Stimulated activated CD8-positive, alpha-beta memory T cell treated with anti-CD3 and anti-CD28 coated beads, Interleukin-15, amount 100 ng/mL, for 24 hours (primary cell): ENCODE measurements at places on chromosomes 3 and 15.

GRCh38 chr3:168796339-168796738 is 700.6 kb upstream of the GOLIM4 start:
- no peak for DNase-seq

DNA sequence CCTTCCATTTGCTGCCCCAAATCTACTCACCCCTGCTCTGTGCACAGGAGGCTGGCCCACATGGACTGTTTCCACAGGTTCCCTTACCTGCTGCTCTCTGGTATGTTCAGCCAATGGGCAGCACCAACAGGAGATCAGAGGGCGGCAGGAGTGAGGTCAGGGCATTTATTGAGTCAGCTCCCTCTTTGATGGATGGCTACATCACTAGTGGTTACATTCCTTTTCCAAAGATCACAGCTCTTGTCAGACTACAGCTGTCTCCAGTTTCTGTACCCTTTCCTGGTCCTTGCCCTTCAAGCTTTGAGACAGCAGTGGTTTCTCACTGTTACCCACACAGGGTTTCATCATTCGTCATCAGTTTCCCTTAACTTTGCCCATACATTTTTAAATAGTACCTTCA is 325.1 kb downstream of the SUCLG2 start:
- DNase-seq: no peak

- DNase-seq: no peak
Observed at GRCh38 chr3:107650788-107651187, 128.0 kb downstream of the BBX start.

GRCh38 chr3:122033023-122033422 is 11.0 kb upstream of the ILDR1 start:
- DNase-seq: no peak

DNA sequence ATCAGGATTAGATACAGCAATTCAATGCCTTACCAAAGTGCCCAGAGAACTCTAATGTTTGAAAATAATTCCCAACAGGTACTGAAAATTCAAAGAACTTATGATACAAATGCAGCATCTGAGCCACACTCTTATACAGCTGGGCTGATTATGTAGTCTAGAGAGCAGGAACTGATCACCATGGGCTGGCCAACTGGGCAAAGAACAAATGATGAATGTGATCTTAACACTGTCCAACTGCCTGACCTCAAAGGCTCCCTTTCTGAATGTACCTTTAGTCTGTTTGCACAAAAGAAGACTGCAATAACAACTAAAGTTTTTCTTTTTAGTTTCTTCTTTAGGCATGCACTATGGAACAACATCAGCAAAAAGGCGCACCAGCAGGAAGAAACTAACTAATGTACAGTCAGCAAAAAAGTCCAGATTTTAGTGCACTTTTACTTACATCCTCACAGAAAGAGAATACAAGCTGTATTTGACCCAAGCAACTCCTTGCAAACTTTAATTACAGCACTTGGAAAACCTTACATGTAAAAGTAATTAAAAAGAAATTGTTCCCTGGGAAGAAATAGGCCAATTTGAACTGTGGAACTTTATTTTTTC is 1095.1 kb downstream of the IGSF11 start:
- no peak for DNase-seq

DNA sequence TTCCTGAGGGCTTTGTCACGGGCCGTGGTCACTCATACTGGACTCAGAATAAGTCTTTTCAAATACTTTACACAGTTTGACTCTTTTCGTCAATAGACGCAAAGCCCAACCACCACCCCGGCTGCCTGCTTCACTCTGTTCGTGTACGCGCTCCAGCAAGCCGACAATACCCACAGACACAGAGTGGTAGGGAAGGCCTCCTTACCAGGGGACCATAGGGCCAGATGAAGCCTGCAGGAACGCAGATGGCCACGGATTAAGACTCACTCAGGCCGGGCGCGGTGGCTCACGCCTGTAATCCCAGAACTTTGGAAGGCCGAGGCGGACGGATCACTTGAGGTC is 29.7 kb downstream of the EFCAB12 start:
- no peak for DNase-seq

GRCh38 chr15:82763361-82764116 is 42.3 kb downstream of the FSD2 start:
- DNase-seq: no peak

- no peak for DNase-seq
Observed at GRCh38 chr3:54299169-54299935, 177.0 kb downstream of the CACNA2D3 start.

DNA sequence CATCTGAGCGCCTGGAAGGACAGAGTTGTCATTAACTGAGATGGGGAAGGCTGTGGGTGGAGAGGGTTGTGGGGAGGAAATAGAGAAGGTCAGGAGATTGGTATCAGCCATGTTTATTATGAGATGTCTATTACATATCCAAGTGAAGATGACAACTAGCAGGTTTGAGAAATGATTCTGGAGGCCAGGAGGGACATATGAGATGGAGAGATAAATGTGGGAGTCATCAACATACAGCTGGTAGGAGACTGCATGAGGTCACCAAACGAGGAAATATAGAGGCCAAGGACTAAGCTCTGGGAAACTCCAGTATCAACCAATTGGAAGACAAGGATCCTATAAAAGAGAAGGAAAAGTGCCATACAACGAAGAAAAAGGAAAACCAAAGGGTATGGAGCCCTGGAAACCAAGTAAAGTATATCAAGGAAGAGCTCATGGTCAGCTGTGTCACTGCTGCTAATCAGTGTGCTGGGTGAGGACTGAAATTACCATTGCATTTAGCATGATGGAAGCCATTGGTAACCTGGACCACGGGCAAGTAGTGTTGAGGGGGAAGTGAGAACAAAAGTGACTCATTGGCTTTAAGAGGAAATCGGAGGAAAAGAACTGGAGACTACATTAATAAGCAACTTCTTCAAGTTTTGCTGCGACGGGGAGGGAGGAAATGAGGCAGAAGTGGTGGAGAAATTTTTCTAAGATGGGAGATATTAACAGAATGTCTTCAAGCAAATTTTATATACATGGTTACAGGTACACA is 14.0 kb upstream of the UACA start:
- DNase-seq: no peak

GRCh38 chr15:85955501-85956391 is 123.9 kb upstream of the AGBL1 start:
- no peak for DNase-seq

- no peak for DNase-seq
Observed at GRCh38 chr3:30354513-30354912, 251.9 kb upstream of the TGFBR2 start.

DNA sequence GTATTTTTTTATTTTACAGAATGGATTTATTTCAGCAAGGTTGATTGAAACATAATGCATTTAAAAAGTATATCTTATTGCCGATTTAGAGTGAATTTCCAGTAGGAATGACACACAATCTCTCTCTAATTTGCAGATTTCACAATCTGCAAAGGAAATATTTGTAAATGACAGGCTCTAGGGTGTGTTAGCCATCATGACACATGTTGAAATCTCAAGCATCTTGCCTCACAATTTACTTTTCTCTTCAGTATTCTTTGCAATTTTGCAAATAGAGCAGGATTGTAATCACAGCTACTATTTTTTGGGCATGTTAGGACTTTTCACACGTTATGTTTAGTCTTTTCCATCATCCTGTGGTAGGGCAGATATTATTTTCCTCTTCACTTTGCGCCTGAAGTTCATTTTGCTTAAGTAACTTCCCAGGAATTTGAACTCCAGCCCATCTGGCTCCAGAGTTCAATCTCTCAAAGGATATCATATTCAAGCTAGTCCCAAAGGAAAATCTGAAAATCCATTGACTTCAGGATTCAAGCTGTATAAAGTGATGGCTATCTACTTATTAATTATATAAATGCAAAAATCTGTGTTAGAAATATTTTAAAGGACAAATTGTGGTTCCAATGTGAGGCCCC is 55.4 kb downstream of the ATP13A4 start:
- DNase-seq: no peak

DNA sequence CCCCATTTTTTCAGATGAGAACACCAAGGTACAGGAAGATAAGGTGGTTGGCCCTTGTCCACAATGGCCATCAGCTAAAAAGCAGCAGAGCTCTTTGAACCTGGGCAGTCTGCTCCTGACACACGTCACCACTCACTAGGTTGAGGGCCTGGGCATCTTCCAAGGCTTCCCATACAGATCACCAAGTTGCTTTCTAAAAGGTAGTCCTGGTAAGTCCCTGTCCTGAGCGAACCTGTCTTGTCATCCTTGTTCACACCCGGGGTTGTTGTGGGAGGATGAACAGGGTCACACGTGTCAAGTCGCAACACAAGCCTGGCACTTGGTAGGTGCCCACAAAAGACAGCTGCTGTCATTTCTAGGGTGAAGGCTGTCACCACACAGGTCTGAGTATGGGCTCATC is 260.4 kb downstream of the EPHB1 start:
- no peak for DNase-seq

GRCh38 chr3:87792198-87792533 is 266.6 kb downstream of the CGGBP1 start:
- DNase-seq: no peak

DNA sequence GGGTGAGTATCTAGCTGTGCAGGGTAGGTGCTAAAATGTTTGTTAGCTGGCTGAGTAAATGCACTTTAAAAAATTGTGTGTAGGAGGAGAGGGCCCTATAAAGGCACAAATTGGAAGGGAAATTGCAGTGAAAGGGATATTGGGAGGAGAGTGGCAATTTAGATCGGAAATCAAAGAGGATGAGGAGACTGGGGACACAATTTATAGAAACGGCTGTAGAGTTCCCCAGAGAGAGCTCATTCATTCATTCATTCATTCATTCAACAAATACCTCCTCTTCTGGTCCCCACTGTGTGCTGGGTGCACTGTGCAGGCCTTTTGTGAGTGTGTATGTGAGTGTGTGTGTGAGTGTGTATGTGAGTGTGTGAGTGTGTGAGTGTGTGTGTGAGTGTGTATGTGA is 2.4 kb downstream of the DNAJA4 start:
- DNase-seq: no peak

DNA sequence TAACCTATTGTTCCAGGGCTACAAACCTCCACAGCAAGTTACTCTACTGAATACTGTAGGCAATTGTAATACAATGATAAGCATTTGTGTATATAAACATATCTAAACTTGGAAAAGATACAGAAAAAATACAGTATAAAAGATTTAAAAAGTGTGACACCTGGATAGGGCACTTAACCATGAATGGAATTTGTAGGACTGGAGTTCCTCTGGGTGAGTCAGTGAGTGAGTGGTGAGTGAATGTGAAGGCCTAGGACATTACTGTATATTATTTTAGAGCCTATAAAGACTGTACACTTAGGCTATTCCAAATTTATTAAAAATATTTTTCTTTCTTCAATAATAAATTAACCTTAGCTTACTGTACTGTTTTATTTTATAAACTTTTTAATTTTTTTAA is 38.4 kb upstream of the SLC25A36 start:
- DNase-seq: no peak

DNA sequence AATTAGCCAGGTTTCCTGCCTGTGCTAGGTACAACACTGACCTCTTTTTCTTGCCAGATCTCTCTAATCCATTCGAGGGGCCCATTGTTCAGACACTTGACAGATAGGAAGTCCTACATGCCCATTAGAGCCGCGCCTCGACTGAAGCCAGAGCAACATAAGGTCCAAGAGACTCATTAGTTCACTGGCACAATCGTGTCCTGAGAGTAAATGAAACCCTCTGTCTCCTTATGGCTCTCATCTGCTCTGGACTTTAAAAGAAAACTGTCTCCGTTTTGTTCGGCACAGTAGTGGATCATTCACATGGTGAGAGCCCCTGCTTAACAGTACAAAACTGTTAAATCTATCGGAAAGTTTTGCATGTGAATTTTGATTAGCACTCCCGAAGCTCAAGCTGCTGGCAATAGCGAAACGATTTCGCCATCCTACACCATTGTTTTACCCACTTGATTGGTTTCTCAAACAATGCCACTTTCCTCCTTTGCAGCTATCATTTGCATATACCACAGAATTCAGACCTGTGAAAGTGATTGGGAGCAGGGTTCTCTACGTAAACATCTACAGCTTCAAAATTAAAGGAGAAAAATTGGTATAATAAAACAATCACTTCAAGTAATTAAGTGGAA is 19.0 kb upstream of the C15orf61 start:
- no peak for DNase-seq

DNA sequence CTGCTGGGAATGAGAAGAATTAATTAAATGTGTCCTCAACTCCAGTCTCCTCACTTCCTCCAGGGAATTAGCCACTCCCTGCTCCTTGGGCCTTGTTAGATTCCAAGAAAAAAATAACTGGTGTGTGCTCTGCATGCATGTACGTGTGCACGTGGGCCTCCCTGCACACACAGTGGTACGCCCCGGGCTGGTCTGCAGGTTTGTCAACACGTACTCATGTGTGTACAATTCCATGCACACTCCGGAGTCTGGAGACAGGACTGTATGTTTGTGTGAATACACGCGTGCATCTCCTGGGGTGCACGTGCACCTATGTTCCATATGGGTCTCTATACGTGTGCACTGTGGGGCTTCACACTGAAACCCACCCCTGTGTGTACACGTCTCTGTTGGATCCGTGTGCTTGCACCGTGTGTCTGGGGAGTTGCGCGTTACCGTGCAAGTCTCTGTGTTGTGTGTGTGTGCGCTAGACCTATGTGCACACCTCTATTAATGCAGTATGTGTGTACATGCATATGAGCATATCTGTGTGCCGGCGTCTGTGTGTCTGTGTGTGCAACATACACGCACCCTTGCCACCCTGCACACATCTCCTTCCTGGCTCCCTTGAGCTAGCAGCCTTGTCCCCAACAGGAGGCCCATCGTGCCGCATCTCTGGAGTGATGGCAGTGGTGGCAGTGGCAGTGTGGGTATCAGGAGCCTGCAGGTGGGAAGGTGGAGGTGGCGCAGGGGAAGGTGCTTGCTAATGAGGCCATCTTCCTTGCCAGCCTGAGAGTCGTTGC is 210.1 kb downstream of the TBC1D2B start:
- no peak for DNase-seq

DNA sequence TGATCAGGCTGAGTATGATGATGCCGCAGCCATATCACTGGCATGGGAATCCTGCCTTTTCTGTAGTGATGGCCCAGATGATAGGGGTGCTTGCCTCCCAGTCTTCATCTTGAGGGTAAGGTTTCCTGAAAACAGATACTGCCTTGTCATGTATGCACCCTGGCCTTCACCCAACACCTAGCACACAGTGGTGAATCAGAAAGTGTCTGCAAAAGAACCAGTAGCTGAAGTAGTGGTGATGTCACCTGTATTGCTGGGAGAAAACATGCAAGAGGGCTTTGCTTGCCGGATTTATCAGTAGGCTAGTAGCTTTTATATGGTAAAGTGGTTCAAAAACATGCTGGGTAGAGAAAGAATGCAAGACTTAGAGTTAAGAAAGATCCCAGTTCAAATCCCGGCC is 419.8 kb upstream of the WNT5A start:
- no peak for DNase-seq

DNA sequence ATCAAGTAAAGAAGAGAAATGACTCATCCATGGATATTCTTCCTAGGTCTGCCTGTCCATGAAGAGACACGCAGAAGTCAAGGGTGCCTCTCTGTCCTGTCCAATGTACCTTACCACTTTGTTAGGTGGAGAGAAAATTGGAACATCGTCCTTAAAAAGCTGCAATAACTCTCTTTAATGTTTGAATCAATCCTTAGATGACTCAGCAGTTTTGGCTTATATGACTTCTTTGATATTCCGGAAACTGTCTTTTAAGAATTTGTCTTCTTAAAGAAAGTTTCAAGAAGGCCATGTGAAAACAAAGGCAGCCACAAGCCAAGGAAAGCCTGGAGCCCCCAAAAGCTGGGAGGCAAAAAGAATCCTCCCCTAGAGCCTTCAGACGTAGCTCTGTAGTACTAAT is 49.2 kb downstream of the MRPL3 start:
- DNase-seq: no peak

GRCh38 chr3:123546133-123546755 is 38.6 kb downstream of the HACD2 start:
- DNase-seq: no peak

- no peak for DNase-seq
Observed at GRCh38 chr3:106635826-106636225, 741.4 kb upstream of the CCDC54 start.
